ENCODE measurements at places on chromosomes 13 and 19.

- DNase-seq, result no peak
Observed at GRCh38 chr13:93797463-93797862, 570.9 kb downstream of the GPC6 start.

DNA sequence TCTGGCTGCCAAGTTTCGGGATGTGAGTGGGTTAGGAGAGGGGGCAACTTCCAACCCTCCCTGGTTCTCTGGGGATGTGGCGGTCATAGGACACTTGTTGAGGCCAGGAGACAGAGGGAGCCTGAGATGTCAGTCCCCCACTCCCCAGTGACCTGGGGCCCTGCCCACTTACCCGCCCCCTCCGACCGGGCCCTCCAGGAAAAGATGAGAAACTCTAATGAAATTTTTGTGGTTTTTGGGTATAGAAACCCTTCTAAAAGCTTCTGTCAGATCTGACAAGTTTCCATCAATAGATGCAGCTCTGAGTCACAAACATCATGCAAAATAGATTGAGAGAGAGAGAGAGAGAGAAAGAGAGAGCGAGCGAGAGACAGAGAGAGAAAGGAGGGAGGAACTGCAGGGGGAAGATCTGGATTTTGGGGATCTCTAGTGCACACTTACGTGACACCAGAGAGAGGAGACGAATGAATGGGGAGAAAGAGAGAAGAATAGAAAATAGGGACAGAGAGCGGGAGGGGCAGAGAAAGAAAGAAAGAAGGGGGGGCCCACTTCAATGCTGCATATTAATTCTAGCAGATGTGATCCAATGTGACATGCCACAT, 94.0 kb downstream of the PTPRS start:
- peak; percentile 62 for DNase-seq

DNA sequence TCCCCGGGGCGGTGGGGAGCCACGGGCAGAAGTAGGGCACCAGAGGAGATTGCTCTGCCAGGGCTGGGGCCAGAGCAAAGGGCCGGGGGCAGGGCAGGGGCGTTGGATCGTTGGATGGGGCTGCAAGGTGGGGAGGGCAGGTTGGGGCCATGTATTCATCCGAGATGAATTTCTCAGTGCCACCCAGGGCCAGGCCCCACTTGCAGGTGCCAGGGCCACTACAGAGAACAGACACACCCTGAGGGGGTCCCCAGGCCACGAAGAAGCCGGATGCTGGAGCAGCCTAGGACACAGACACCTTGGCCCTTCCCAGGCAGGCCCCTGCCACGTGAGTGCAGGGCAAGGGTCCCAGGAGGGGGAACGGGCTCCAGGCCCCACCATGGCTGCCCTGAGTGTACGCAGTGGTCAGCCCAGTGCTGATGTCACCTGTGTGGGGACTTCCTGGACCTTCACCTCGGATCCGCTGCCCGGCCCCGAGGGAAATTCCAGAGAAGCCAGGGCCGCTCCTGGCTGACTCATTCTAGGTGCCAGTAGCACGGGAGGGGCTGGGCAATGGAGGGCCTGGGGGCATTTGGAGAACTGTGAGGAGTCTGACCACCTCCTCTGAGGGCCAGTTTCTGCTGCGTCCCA, 9.6 kb upstream of the SBNO2 start:
- no peak for DNase-seq

GRCh38 chr19:49430172-49430677, 5.0 kb downstream of the GFY start:
- DNase-seq, result no peak

- DNase-seq, result no peak
Observed at GRCh38 chr13:69820180-69820579, 287.4 kb upstream of the ATXN8OS start.

GRCh38 chr19:20664901-20665781, 3.8 kb upstream of the ZNF626 start:
- no peak for DNase-seq

GRCh38 chr13:74450964-74451363, 316.8 kb upstream of the KLF12 start:
- no peak for DNase-seq

DNA sequence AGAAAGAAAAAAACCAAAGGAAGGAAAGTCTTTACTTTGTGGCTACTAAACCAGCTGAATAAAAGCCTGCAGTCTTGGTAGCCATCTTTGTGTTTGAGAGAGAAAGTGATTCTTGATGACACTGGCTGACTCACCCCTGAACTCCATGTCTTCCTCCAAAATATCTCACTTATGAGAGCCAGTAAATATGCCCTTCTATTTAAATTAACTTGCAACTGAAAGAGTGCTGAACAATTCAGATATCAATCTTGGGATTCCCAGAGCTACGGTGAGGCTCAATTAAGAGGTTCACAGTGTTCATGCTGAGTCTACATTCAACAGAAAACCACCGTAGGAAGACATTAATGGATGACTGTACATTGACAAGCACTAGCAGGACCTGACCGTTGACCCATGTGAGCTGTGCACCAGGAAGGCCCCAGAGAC, 57.9 kb downstream of the KCTD12 start:
- DNase-seq, result peak; percentile 34

DNA sequence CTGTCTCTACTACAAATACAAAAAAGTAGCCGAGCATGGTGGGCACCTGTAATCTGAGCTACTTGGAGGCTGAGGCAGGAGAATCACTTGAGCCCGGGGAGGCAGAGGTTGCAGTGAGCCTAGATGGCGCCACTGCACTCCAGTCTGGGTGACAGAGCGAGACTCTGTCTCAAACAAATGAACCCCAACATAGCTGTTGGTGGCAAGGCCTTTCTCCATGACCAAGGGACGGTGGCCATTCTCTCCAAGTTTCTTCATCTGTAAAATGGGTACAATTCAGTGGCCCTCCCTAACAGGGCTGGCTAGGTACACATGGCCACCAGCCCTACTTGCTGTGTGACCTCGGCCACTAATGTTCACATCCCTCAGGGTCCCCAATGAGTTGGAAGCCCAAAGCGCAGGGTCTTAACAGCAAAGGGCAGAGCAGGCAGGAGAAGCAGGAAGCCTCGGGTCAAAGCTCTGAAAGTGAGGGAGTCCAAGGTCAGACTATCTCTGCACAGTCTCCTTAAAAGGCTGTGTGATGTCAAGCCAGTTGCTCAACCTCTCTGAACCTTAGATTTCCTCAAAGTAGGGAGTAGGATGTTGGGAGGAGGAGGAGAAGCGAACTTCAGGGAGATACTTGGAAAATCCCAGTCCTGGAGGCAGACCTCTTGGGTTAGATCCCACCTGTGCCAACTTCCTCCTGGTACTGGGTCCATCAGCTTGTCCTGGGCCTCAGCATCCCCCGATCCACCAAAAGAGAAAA, 2.7 kb downstream of the JUND start:
- DNase-seq, result peak; percentile 76

DNA sequence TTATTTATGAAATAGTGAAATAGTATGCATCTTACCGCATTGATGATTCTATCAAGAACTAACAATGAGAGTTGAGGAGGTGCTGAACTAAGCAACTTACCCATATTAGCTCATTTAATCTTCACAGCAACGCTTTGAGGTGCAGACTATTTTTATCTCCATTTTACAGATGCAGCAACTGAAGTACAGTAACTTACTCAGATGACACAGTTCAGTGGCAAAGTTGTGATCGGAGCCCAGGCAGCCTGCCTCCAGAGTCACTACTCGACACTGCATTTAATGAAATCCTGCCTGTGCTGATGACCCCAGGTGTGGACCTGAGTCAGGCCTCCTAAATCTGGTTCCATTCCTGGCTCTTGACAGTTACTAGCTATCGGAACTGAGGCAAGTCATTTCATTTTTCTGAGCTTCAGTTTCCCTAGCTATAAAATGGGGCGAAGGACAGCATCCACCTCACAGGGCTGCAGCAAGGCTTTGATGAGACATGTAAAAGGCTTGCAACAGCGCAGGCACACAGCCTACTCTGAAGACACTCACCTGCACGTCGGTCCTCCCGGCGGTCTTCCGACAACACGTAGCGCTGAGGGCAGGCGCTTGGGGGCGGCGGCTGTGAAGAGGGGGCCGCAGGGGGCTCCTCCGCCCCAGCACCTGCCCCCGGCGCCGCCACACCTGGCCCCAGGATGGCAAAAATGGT, 1.5 kb downstream of the MYPOP start:
- DNase-seq, result no peak

GRCh38 chr13:31286930-31287329, 87.2 kb downstream of the B3GLCT start:
- no peak for DNase-seq

- peak; percentile 4 for DNase-seq
Observed at GRCh38 chr19:35265900-35266519, 2.8 kb upstream of the USF2 start.

DNA sequence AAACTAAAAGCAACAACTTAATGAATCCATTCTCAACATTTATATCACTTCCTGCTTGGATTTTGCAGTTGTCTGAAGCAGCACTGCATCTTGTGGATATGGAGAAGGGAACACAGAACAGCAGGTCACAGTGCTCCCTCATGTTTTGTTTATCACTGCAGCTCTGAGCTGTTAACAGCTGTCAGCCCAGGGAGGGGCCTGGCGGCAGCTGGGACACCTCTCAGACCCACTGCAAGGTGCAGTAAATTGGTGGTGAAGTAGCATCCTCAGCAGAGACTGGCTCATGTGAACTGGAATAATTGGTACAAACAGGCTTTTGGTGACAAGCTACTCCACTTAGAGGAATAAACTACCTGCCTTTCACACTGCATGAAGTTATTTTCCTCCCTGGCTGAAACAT, 170.4 kb downstream of the LIG4 start:
- DNase-seq, result no peak

- DNase-seq, result peak; percentile 61
Observed at GRCh38 chr13:106566641-106567473, 1.1 kb downstream of the ARGLU1 start.

DNA sequence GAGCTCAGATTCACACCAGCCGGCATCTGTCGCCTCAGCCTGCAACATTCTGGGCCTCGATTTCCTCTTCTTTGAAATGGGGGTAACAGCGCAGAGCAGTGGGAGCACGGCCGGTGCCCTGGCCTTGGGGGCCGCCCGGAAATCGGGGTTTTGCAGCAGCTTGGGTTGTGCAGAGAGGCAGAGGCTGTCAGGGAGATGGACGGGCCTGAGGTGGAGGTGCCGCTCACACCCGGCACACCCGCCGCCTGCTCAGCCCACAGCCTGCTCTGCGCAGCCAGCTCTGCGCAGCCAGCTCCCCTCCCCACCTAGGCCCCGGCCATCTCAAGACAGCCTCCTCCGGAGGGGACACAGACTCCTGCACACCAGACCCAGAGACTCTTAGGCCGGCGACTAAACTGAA, 10.6 kb downstream of the KLF2 start:
- DNase-seq, result no peak

- DNase-seq, result no peak
Observed at GRCh38 chr19:43705729-43706128, 10.1 kb upstream of the IRGC start.

DNA sequence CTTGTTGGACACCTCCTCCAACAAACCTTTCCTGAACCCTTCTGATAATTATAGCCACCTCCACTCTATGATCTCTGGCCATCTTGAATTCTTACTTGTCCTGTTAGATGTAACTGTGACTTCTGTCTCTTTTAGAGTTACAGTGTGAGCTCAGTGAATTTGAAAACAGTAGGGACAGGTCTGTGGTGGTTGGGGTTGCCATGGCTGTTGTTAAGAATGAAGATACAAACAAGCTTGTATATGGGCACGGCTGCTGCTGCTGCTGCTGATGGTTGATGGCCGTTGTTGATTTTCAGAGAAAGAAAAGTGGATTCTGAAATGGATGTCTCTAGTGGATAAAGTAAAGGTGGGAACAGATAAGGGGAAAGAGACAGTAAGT, 101.5 kb downstream of the STARD13 start:
- no peak for DNase-seq

DNA sequence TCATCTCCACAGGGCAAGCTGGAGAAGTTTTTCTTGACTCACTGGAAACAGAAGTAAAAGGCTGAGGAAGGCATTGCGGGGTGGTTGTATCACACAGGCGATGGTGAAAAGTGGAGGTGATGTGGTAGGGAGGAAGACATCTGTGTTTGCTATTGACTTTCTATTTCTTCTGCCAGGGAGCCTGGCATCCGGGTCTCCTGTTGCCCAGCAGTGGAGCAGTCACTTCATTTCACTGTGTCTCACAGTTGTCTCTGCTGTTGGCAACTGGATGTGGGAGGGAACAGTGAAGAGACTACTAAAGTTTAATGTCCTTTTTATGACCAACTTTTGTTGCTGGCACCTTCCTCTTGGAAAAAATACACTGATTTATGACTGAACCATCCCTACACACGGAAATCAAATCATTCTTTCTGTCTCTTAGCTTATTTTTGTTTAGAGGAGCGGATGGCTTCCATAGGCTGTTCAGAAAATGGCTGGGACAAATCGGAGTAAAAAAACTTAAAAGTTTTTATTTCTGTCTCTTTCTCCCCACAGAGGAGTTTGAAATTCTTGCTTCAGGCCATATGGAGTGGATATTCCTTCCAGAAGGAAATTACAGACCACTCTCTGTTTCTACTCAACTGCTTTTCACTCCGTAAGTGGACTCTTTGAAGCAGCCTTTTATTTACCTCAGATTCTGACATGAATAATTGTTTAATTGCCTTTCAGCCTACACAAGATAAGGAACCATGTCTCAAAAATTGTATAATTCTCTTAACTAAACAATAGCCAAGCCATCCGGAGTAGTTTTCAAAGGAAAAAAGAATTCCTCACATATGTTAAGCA, 23.8 kb upstream of the MEDAG start:
- no peak for DNase-seq

DNA sequence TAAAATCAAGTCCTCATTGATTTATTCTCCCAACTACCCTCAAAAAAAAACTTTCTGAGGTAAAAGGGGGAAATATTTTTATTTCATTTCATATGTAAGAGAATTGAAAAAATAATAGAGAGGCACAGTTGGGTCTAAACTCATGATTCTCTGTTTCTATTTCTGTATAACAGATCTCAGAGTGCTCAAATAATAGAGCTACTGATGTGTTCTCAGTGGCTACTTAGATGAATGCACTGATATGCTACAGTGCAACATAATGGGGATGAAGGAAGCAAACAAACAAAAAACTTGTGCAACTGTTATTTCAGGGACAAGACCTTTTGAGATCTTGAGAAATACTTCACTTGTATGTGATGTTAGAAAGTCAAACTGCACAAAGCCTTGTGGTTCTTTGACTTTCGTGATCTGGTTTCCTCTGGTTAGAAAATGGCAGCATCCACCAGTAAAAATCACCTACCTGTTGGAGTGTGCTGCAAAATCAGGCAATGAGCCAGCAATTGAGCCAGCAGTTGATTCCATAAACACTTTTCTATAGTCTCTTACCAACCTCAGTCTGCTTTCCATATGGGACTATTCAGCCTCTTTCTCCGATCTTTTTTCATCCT, 9.7 kb upstream of the DACH1 start:
- DNase-seq, result no peak

DNA sequence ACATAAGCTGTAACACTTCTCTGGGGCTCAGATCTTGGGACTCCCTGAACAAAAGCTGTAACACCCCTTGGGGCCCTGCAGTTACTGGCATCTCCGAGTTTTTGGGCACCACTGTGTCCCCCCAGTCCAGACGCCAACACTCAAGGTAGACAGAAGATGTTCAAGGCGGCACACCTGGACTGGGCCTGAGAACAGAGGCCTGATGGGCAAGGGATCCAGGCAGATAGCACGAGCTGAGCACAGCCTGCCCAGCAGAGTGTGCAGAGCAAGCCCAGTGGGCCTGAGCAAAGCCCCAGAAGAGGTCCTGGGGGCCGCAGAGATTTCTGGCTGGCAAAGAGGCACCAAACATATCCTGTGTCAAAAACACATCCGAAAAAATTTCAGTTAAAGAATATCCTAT, 1163.3 kb upstream of the PRR20A start:
- DNase-seq, result no peak

GRCh38 chr19:41426952-41427646, at the start of gene B3GNT8:
TSS of gene B3GNT8 (minus strand) at chr19:41427374. CDS start at chr19:41426778, 596 bp downstream.
- DNase-seq, result peak; percentile 73

All from activated CD4-positive, alpha-beta T cell treated with anti-CD3 and anti-CD28 coated beads for 36 hours (primary cell).